NCI-H1694 (cell line): ENCODE measurements at places on chromosomes 5 and 9.
A peak's percentile ranks its signal among the peaks of the same experiment; 100 is the strongest.

DNA sequence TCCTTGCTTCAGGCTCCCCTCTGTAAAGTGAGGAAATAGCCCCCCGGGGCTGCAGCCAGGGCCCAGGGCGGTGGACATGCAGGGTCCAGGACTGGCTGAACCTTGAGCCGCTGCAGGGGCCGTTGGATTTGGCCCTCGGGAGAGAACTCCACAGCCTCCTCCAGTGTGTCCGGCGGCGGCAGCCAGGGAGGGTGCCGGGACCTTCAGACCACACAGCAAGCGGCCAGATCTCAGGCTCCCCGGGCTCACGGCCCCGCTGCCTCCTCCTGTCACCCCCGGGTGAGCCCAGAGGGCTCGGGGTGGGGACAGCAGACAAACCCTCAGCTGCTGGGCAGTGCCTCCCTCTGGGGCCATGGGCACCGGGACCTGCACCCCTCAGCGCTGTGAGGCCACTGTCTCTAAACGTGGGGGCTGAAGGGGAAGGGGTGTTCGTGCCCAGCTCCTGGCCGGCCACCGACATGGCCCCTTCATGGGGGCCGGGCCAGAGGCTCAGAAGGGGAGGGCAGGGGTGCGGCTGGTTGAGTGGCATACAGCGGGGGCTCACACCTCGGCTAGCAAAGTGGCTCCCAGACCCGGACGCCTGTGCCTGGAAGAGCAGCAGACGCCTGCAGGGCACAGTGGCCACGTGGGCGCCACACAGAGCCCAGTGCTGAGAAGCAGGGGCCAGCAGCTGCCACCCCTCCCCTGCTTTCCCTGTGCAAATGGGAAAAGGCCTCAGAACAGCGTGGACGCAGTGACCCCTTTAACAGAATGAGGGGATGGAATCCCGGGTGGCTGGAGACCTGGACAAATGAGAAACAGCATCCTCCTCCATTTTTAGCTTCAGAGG is 19.7 kb downstream of the SLC9A3 start:
- no peak for DNase-seq

DNA sequence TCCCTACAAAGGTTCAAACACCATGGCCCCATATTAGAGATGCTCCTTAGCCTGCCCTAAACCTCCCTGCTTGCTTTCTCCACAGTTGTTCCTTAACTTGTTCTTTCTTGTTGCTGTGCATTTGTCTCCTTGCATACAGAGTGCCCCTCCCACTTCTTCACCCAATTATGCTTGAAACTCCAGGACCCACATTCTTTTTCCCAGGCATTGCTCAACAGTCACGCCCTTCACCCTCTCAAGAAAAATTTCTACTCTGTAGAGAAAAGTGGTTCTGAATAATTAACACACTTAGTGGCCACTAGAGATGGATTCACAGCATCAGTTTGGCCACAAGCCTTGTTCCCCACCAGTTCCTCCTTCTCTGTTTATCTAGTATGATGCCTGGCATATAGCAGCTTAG is 57.7 kb downstream of the NREP start:
- DNase-seq: no peak

DNA sequence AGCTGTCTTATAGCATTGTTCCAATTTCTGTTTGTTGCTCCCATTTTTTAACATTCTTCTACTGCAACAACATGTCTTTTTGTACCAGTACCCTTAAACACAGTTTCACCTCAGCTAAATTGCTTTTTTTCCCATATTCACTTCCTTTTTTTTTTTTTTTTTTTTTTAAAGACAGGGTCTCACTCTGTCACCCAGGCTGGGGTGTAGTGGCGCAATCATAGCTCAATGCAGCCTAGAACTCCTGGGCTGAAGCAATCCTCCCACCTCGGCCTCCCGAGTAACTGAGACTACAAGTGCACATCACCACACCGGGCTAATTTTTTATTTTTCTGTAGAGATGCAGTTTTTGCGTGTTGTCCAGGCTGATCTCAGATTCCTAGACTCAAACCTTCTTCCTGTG is 161.3 kb downstream of the NIPBL start:
- no peak for DNase-seq

DNA sequence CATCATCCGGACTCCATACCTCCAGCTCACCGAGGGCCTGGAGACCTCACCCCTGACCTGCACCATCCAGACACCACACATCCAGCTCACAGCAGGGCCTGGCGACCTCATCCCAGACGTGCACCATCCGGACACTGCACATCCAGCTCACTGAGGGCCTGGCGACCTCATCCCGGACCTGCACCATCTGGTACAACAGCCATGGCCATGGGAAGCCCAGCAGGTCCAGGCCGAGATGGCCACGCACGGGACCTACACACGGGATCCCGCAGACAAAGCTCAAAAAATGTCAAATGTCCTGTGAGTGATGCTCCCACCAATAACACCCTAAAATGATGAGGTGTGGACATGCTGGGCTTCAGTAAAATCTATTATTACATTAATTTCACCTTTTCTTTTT is 9.7 kb downstream of the TERT start:
- no peak for DNase-seq

DNA sequence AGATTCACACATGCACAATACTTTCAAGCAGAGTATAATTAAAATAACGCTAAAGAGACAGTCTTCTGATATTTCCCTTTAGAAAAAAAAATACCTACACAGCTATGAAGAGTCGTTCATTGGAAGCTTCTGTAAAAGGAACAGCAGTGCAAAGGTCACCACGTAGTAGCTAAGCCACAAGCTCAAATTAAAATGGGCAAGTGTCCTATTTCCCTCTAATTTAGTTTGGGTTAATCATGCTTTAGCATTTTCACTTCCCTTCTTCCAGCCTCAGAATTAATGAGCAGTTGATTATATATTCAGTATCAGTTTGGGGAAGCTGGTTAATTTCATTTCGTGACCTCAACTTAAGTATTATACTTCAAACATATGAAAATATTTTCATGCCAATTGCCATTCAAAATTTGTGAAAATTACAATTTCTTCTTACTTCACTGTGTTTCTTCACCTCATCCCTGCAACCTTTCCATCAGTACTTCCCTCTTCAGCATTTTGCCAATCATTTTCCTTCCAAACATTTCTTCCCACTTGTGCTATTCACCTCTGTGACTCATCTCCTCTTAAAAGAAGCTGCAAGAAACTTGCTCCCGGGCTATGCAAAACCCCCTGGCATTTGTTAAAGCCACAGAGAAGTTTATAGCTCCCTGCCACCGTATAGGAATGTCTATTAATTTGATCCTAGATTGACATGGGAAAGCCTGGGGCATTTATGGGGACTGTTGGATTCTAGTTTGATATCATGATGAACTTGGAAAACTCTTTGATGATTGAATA is 83.0 kb downstream of the DMRTA1 start:
- no peak for DNase-seq

- DNase-seq: no peak
These were observed 15.5 kb upstream of the PAIP1 start for GRCh38 chr5:43572357-43572756.

DNA sequence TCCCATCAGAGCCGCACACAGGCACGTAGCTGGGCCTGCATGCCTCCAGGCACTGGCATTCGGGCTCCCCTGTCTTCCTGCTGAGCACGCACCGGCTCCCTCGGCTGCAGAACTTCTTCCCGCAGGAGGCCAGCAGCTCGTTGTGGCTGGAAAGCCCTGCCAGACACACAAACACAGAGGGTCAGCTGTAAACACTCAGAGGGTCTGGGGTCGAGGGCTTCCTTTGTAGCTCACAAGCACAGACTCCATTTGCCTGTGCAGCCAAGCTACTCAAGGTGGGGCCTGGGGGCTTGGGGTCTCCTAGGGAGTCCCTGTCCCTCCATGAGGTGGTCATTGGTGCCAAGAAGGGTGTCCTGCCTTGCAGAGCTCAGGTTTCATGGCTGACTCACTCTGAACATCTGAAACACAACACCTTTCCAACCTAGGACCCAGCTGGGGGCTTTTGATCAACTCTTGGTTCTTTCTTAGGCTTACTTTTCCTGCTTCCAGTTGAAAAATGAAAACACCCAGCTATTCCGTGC is 211.4 kb downstream of the FSTL4 start:
- DNase-seq: no peak

DNA sequence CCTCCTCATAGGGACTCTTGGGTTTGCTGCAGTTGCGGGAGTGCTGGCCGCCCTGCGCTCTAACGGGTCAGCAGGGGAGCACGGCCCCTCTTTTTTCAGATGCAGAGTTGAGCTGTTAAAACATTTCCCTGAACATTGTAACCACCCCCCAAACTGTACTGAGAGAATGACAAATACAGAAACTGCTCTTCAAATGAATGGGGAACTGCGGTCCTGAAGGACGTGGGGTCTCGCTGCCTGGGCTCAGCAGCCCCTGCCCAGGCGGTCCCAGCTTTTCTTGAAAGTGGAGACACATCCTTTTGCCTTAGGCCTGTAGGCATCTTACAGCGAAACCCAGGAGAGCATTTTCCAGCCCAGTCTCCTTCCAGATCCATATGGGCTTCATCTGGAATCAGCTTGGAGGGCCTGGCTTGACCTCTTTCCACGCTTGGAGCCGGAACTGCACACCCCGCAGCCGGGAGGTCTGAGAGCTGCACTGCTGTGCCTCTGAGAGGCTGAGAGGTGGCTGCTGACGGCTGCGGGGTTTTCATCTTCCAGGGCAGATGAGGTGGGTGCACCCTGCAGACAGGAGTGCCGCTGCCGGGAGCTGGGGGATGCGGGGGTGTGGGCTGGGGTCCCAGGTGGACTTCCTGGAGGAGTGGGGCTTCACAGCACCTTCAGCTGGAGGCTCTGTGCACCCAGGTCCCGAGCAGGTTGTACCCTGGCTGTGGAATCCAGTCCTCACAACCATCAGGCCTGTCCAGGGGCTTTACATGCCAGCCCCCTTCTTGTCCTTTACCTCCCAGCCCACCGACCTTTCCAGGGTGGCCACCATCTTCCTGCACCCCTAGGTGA is 1.2 kb upstream of the AGPAT2 start:
- no peak for DNase-seq

GRCh38 chr5:75681125-75681830 is 36.0 kb downstream of the POC5 start:
- DNase-seq: peak; percentile 52

GRCh38 chr5:139108063-139108824 is 89.9 kb downstream of the SIL1 start:
- no peak for DNase-seq

DNA sequence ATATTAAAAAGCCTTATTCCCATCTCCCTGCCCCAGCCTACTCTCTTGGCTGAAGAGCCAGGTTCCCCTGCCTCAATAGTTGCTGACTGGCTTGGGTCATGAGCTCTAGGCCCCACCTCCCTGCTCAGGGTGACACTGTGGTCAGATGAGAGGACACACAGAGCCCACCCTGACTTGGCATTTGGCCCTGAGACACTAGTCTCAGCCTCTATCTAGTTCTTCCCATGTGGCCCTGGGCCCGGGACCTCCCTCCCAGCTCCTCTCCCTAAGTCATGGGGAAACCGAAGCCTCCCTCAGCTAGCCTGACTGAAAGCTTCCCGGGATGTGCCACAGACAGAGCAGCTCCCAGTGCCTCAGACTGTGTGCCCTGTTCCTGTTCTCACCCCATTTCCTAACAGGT is 5.8 kb upstream of the MYOZ3 start:
- no peak for DNase-seq

DNA sequence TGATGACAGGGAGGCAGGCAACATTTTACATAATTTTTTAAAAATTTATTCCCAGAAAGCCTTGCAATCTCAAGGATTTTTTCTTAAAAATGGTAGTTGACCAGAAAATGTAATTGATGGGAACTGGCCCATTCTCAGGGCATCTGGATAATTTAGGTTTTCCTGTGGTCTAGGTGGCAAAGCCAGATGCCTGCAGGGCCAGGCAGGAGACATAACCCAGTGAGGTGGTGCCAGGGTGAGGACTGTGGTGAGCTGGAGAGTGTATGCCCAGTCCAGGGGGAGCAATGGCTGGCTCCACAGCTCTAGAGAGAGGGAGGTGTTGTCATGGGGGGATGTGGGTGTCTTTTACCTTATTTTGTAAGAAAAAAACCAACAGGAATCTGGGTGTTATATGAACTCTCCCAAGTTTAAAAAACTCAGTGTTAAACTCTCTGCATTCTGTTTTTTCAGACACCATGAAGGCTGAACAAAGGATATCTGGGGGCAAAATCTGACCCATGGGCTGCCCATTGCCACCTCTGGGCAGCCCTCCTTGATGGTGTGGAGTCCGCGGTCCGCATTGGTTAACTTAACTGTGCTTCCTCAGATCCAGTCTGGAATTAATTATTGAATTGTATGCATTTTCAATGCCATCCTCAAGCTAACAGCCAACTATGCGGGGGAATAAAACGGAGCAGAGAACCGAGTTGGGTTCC is 43.9 kb downstream of the BOD1 start:
- DNase-seq: no peak

- DNase-seq: no peak
These were observed 147.5 kb downstream of the LURAP1L start for GRCh38 chr9:12922224-12922866.

DNA sequence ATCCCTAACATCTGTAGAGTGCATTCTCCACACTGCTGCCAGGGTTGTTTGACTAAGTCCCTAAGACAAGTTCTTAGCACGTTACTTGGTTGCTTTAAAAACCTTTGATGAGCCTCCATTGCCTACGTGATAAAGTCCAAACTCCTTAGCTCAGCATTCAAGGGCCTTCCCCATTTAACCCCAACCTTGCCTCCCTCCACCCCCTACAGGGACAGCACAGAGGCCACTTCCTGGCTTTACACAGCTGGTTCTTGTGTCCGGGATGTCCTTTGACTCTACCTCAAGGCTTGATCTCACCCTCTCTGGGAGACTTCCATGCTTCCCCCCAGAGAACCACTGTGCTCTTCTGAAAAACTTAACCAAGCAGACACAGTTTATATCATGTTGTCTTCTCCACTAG is 29.4 kb downstream of the FAM240B start:
- no peak for DNase-seq

DNA sequence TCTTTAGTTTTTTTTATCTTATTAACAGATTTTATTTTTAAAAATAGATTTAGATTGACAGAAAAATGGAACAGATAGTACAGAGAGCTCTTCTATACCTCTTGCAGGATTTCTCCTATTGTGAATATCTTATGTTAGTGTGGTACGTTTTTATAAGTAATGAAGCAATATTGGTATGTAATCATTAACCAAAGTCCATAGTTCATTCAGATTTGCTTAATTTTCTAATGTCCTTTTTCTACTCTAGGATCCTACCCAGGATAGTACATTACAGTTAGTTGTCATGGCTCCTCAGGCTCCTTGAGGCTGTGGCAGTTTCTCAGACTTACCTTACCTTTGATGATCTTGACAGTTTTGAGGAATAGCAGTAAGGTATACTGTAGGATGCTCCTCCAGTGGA is 30.4 kb downstream of the PPP2R2B start:
- no peak for DNase-seq

- DNase-seq: no peak
These were observed 51.0 kb upstream of the BRINP1 start for GRCh38 chr9:119420231-119420630.

GRCh38 chr5:181099602-181100086 is 31.3 kb downstream of the OR2V1 start:
- no peak for DNase-seq

DNA sequence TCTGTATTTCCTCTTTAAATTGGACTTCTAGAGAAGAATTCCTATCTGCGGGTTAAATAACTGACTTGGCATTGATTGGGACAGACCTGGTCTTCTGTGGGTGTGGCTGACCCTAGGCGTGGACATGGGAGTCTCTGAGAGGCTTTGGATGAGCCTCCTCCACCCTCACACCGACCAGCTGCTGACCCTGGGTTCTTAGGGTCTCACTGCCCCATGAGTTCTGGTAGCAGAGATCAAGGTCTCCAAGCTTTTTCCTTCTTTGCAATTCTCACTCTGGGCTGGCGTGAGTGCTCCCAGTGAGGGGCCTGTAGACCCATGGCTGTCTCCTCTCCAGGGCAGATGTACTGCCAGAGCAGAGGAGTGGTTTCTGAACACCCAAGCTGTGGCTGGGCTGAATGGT is 41.6 kb upstream of the PITX1 start:
- no peak for DNase-seq

- DNase-seq: no peak
These were observed 349.7 kb downstream of the ARRDC3 start for GRCh38 chr5:91033370-91033769.
